Adrenal gland (tissue), 19 donors: ENCODE measurements at places on chromosomes 5 and 9. TPM values are rescaled to one million over a fixed set of nuclear protein-coding genes. Genes with fewer than 3 reads are reported as not detected.

The GFM2 gene
- total RNA-seq, result 45.8 TPM

DNA sequence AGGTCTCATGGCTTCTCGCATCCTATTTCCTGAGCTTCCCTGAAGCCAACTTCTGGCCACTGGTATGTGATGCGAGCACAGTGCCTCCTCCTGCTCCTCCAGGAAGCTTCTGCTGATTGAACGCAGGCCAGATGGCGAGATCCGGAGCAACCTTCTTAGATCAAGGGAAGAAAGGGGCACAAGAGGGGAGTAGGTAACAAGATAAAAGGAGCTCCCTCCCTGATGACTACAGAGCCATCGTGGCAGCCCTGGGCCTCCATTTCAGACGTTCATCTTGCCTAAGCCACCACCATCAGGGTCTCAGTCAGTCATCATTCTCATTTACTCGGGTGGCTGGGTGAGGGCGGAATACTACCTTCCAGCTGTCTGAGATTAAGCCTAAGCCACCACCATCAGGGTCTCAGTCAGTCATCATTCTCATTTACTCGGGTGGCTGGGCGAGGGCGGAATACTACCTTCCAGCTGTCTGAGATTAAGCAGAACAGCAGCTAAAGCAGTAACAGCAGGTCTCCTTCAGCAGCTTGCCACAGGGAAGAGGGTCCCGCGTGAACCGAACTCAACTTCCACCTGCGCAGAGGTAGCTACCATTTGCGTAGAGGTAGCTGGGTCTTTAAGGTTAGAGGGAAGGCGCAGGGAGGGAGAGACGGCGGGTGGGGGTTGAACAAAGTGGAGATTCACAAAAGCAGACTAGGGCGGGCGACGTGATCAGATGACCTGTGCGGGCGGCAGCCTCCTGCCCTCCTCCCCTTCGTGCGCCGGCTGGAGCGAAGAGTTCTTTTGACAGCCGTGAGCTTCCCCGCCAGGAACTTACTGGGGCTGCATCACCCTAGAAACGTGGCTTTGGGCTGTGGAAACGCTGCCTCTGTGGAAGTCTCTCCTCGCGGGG is 27.9 kb upstream of the MGAT1 start:
- DNase-seq, result peak; percentile 82

- no peak for DNase-seq
Observed at GRCh38 chr9:88224938-88225337, 86.7 kb upstream of the SPATA31C2 start.

- DNase-seq, result no peak
Observed at GRCh38 chr5:138182808-138183207, 3.9 kb downstream of the KIF20A start.

GRCh38 chr9:118882684-118883083 is 486.6 kb downstream of the BRINP1 start:
- no peak for DNase-seq

DNA sequence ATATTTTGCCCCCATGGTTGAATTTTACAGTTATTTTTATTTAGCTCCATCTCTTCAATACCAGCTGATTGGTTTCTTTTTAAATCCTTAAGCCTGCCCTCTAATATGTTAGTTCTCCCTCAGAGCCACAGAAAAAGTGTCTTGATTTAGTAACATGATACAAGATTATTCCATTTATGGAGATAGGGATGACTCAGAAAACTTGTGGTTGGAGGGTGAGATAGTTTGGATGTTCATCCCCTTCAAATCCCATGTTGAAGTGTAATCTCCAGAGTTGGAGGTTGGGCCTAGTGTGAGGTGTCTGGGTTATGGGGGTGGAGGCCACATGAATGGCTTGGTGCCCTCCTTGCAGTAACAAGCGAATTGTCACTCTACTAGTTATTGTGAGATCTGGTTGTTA is 115.7 kb downstream of the FBXO38 start:
- DNase-seq, result no peak
